A673 (cell line): ENCODE measurements at places on chromosomes 12 and 14.

GRCh38 chr14:100443603-100444002 lies 120.5 kb downstream of the SLC25A47 start:
- no peak overlapping the region for H3K4me3 ChIP-seq
- no peaks in the 10 kb centered on the region for H3K36me3 ChIP-seq
- no peaks in the 10 kb centered on the region for H3K27me3 ChIP-seq

GRCh38 chr14:69331206-69331605 lies 66.9 kb downstream of the ERH start:
- H3K4me3 ChIP-seq = no peak overlapping the region
- DNase-seq = no peak
- H3K27ac ChIP-seq = no peak overlapping the region
- no peaks in the 10 kb centered on the region for H3K4me1 ChIP-seq

GRCh38 chr12:120214626-120215356 lies 13.9 kb upstream of the RPLP0 start:
- H3K36me3 ChIP-seq = peaks cover 59% of the 10 kb centered on the region
- H3K4me3 ChIP-seq = no peak overlapping the region
- H3K4me1 ChIP-seq = no peaks in the 10 kb centered on the region
- no peak overlapping the region for H3K27ac ChIP-seq
- no peaks in the 10 kb centered on the region for H3K27me3 ChIP-seq

DNA sequence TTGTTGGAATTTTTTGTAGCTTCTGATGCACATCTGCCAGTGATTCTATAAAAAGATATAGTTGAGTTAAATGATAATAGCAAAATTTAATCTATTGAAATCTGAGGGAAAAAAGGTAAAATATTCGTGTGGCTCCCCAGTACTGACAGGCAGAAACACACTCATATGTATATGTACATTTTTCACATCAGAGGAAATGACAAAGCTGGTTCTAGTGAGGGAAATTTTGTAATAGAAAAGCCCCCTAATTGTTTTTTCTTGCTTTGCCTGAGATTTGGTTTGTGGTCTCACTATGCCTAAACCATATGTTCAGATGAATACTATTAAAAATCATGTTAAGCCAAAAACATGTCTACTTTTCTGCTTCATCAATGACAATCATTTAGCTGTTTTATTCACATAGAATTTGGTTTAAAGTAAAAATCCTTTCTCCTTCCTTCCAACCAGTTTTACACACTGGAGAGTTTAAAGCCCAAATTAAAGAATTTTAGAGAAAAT lies 203.5 kb downstream of the ANO6 start:
- DNase-seq = no peak
- no peaks in the 10 kb centered on the region for H3K27me3 ChIP-seq
- peaks cover 37% of the 10 kb centered on the region for H3K36me3 ChIP-seq
- no peak overlapping the region for H3K4me3 ChIP-seq
- H3K27ac ChIP-seq = no peak overlapping the region

GRCh38 chr12:1559676-1560091 lies 34.7 kb downstream of the FBXL14 start:
- no peaks in the 10 kb centered on the region for H3K27me3 ChIP-seq
- H3K36me3 ChIP-seq = no peaks in the 10 kb centered on the region
- H3K27ac ChIP-seq = peak overlapping the region; percentile 60
- peaks cover 15% of the 10 kb centered on the region for H3K4me1 ChIP-seq
- DNase-seq = peak; percentile 62
- H3K4me3 ChIP-seq = no peak overlapping the region

DNA sequence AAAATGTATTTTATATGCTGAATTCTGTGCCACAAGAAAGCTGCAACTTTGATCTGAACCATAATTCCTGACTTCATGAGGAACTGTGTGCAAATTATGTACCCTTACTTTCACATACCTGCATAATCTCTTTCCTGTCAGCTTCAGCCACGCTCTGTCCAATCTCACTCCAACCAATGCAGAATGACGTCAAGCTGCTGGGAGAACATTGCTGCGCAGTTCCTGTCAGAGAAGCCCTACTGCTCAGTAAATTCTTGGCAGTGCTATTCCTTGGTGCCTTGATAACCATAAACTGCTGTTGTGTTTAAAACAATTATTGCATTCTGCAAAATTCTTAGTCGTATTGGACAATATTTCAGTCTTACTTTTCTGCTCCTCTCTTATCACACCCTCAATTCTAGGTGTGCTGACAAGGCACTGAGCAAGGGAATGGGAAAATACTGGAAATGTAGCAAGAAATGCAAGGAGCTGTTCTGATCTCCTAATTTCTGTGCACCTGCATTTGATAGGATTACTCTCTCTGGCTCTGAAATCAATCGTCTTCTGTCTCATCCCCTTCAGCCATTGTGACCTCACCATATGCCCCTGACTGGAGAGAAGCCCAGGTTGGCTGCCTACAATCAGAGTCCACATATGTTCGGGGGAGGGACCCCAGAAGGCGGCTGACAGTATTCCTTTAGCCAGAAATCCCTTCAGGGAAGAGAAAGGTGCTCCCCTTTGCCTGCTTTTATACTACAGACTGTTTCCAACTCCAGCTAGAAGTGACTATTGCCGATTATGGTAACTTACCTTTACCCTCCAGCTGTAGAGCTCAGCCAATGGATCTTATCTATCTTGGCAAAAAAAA lies 274.9 kb upstream of the NOVA1 start:
- no peak overlapping the region for H3K4me3 ChIP-seq
- no peaks in the 10 kb centered on the region for H3K4me1 ChIP-seq
- no peaks in the 10 kb centered on the region for H3K27me3 ChIP-seq

- no peak overlapping the region for H3K27ac ChIP-seq
- no peak for DNase-seq
- H3K4me1 ChIP-seq = no peaks in the 10 kb centered on the region
- H3K36me3 ChIP-seq = no peaks in the 10 kb centered on the region
- H3K27me3 ChIP-seq = no peaks in the 10 kb centered on the region
These were observed 16.6 kb downstream of the HEATR5A start for GRCh38 chr14:31403707-31404106.

- H3K27me3 ChIP-seq = no peaks in the 10 kb centered on the region
- no peak overlapping the region for H3K27ac ChIP-seq
- DNase-seq = peak; percentile 56
- no peaks in the 10 kb centered on the region for H3K36me3 ChIP-seq
These were observed 275.0 kb upstream of the G2E3 start for GRCh38 chr14:30283822-30284446.

DNA sequence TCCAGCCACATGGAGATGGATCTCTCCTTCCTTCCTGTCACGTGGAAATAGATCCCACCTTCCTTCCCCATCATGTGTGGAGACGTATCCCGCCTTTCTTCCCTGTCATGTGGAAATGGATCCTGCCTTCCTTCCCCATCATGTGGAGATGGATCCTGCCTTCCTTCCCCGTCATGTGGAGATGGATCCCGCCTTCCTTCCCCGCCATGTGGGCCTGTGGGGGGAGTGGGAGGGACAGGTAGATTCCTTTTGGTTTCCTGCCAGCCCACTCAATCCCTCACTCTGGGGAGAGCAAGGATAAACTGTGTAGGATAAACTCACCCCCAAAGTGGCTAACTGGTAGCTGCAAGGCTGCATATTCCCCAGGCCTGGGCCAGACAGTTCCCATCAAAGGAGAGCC lies 31.7 kb upstream of the TDRD9 start:
- DNase-seq = peak; percentile 41
- H3K36me3 ChIP-seq = no peaks in the 10 kb centered on the region
- no peak overlapping the region for H3K27ac ChIP-seq

DNA sequence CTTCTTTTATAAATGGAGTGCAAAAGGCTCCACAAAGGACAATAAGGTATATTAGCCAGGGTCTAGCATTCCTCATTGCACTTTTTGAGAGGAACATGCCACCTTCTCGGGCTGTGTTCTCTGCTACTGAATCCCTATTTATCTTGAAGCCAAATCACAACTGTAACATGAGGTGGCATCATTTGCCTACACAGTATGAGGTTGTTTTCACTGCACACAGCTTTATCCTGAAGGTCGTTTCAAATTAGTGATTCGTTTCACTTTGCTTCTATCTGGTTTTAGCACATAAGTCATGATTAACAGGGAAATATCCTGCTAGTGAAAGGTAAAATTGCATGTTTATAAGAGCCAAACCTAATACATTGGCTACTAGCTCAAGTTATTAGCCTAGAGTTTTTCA lies 153.8 kb downstream of the SLC35F4 start:
- H3K27me3 ChIP-seq = no peaks in the 10 kb centered on the region
- peaks cover 13% of the 10 kb centered on the region for H3K4me1 ChIP-seq
- no peaks in the 10 kb centered on the region for H3K36me3 ChIP-seq
- peak; percentile 34 for DNase-seq
- H3K4me3 ChIP-seq = no peak overlapping the region

GRCh38 chr12:126772171-126772864 lies 1494.7 kb upstream of the TMEM132C start:
- H3K27ac ChIP-seq = peak overlapping the region; percentile 40
- peak; percentile 79 for DNase-seq
- H3K36me3 ChIP-seq = no peaks in the 10 kb centered on the region
- no peaks in the 10 kb centered on the region for H3K4me1 ChIP-seq

DNA sequence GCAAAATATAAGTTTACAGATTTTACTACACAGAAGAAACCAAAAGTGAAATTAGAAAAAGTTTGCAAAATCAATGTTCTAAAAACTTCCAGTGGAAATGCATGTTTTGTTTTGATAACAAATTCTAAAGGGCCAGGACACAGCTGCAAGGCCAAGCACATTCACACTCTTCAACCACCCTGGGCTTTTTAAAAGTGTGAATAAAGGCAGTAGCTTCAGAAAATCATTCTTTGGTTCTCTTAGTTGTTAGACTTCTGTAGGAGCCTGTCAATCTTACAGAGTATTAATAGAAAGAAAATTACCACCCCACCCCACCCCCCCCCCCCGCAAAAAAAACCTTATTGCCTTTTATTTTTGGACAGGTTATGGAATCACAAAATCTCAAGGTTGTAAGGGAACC lies 105.2 kb upstream of the EGLN3 start:
- H3K4me1 ChIP-seq = no peaks in the 10 kb centered on the region
- DNase-seq = no peak
- no peak overlapping the region for H3K4me3 ChIP-seq
- H3K36me3 ChIP-seq = no peaks in the 10 kb centered on the region
- H3K27ac ChIP-seq = no peak overlapping the region

DNA sequence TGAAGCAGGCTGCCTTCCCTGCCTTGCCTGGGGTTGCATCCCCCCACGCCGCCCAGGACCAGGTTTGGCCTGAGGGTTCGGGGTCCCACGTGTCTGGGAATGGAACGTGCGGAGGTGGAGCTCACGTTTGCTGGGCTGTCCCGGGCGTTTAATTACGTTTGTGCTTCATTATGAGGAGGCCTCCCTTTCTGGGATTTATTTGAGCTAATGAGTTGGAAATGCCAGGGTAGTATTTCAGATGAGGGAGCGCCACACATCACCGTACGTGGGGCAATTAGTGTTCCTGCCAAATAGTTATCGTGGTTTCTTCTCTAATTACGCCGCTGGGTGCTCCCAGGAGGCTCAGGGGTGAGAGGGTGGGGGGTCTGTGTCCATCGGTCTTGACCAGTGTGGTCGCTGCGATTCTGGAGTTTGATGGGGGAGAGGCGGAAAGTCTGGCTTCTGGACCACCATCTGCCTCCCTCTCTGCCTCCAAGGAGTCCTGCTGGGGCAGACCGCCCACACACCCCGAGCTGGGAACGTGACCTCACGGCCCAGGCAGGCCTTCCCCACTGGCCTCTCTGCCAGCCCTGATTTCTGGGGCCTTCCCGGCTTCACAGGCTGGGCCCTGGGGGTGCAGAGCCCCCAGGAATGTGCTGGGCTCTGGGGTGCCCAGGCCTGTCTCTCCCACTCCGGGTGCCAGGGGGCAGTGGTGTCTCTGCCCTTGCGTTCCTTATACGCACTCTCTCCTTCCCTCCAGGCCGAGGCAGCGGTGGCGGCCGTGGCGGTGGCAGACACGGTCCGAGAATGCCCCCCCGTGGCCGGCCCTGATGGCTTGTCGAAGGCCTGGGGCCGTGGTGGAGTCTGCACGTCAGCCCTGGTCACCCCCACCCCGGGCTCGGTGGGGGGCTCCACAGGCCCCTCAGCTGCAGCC lies 18.9 kb downstream of the KIF26A start:
- no peaks in the 10 kb centered on the region for H3K4me1 ChIP-seq
- no peaks in the 10 kb centered on the region for H3K27me3 ChIP-seq
- no peak overlapping the region for H3K4me3 ChIP-seq
- no peak overlapping the region for H3K27ac ChIP-seq
